Lung (tissue), 17 donors: ENCODE measurements at places on chromosomes 2 and 18. TPM values are rescaled to one million over a fixed set of nuclear protein-coding genes. Genes with fewer than 3 reads are reported as not detected.

DNA sequence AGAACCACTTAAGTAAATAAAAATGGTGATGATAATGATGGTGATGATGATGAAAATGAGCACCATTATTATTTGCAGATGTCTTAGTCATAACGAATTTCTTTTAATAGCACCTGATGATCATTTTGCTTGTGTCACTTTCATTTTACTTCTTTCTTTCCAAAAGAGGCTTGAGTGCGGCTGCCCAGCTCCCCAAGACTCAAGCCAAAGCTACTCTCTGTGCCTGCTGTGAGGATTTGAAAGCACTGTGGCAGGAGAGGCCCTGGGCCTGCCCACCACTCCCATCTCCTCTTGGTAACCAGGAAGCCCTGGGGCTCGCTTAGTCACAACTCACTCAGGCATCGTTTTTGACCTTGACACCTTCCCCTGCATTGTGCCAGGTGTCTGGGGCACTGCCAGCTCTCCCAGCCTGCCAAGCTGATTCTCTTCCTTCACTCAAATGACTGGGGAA is 41.2 kb downstream of the RPL37A start:
- no peak for DNase-seq

- peak; percentile 78 for DNase-seq
These were observed 2.6 kb downstream of the ZNF521 start for GRCh38 chr18:25349131-25349925.

GRCh38 chr18:12770469-12771219 is 67.8 kb downstream of the PSMG2 start:
- DNase-seq = no peak

- no peak for DNase-seq
These were observed 10.7 kb upstream of the HNRNPA3 start for GRCh38 chr2:177201919-177202346.

DNA sequence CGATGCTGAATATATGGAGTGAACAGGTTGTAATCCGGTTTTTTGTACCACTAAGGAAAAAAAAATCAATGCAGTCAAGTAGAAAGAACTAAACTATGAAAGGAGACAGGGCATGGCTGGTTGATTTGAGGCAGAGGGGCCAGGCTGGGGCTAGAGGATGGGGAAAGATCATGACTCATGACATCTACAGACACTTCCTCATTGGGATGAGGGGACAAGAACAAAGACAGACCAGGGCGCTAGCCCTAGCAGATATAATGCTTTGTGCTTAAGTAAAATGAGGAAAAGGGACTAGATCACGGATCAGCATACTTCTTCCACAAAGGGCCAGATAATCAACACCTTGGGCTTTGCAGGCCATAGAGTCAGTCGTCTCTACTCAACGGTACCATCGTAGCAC is 55.8 kb downstream of the ST6GAL2 start:
- DNase-seq = no peak

DNA sequence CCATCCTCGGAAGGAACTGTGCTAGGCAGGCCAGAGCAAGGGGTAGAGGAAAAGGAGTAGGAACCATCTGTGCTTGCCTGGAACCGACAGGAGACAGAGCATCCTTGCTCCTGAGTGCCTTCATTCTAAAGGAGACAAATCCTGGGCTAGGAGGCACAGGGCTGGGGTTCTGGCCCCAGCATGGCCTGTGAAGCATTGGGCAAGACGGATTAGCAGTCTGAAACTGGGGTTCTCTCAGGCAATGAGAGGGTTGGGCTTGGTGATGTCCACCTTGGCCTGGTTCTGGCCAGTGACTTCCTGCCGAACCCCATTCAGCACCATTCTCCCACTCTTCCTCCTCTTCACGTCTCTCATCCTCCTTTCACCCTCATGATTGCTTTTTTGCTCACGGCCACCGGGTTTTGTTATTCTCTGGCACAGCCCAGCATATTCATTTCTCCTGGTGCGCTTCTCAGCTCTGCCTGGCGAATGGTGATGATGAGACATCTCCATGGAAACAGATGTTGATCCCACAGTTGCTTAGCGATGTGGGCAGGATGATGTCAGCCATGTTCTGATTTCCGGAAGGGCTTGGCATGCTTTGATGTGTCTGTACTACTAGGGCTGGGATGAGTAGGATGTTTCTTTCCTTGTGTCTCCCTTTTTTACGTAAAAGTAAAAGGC is 127.7 kb downstream of the CAPN13 start:
- DNase-seq = no peak

DNA sequence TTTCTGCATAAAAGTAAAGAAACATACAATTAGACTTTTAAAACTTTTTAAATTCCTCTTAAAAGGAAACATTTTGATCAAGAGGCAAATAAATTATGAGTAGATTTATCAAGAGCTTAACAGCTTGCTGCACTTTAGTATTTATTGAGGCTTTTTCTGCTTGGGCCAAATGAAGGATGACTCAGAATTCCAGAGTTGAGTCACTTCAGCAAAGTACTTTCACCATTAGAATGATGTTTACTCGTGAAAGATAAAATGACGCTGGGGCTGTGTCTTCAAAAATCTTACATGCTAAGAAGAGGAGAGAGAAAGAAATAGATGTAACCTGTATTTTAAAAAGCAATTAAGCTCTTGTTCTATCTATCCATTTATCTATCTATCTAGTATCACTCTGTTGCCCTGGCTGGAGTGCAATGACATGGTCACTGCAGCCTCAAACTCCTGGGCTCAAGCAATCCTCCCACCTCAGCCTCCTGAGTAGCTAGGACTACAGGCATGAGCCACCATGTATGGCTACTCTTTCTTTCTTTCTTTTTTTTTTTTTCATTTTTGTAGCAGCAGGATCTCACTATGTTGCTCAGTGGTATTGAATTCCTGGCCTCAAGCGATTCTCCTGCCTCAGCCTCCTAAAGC is 75.3 kb upstream of the RIOK3 start:
- no peak for DNase-seq

GRCh38 chr2:81894451-81894990 is 1590.0 kb upstream of the LRRTM1 start:
- no peak for DNase-seq

DNA sequence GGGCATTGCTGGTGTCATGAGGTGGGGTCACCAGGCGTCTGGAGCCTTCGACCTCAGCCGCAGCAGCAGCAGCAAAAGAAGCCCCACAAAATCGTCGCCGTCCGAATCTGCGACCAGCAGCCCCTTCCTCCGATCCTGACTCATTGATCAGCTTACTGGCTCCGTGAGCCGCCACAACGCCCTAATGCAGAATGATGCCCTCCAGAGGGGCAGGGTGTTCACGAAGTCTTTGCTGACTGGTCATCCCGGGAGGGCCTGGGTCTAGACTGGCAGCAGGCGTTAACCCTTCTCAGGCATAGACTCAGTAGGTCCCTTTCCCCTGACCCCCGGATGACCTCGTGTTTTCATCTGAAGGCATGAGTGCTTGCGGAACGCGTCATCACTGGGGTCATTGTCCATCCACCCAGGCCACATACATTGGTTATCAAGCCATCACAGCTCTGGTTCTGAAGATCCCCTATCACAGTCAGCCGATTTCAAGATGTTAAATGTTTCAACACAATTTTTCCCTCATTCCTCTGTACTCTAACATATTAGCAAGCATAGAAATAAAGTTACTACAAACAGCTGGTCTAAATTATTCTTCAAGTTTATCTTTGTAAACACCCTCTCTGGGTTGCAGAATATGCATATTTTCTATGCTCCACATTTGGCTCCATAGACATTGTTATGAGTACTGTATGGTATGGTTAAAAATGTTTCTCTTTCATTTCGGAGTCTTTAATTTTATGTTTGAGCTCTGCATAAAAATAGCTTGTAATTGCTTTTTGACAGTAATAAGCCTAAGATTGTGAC is 83.3 kb upstream of the SALL3 start:
- DNase-seq = peak; percentile 85

GRCh38 chr2:232976666-232977437 is 36.2 kb downstream of the NGEF start:
- no peak for DNase-seq

- no peak for DNase-seq
These were observed 417.2 kb downstream of the CDH7 start for GRCh38 chr18:66167829-66168684.

DNA sequence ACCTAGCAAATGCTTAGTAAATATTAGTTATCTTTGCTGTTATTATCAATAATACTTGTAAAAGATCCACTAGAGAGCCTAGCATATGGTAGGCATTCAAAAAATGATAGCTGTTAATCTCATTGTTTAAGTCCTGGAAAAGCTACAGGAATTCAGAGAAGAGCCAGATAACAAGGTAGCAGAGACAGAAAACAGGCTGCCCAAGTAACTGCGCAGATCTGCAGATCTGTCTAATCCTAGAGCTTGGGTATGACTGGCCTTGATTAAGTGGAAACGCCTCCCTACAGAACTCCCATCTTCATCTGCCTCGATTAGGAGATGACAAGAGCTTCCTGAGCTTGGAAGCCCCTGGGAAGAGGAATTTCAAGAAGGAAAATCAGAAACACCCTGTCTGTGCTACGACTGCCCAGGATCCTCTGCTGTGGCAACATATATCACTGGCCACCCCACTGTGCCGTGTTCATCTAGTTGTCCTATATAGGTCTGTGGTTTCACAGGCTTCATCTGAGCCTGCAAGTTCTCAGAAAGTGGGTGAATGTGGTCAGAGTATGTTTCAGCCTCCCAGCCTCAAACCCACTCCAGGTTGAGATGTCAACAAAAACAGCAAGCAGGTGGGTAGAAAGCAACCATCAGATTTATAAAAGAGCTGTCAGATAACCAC is 151.5 kb upstream of the PKDCC start:
- no peak for DNase-seq

- no peak for DNase-seq
These were observed 604.8 kb downstream of the CPS1 start for GRCh38 chr2:211161236-211161635.

DNA sequence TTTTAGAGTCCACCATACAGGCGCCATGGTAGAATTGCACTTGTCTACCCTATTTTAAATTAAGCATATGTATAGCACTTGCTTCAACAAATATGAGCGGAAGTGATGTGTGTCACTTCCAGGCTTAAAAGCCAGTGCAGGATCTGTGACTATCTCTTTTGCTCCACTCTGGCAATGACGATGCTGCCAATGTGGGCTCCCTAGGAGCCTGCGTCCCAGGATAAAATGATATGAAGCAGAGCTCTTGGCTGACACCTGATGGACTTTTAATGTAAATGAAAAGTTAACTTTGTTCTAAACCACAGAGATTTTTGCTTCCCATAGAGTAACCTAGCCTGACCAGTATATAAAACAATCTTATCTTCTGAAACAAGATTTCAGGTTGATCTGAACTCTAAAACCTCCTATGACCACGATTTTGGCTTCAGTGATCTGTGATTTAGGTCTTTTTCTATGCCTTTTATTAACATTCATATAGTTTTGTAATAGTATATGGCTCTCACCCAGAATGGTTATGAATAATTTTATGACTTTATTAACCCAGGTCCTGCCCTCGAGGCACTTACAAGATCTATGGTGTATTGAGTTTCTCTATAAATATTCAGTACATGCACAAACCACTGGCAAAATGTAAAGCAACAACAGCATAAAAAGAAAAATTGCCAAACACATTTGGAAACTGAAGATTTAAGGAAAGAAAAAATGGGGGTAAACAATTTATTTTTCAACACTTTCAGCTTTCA is 422.5 kb upstream of the PIK3C3 start:
- no peak for DNase-seq

Gene GPC1
- polyA plus RNA-seq = 24.6 TPM

Gene CYBRD1
- 76.7 TPM for polyA plus RNA-seq

Gene GMPPA
- 30.7 TPM for polyA plus RNA-seq

Gene TUBA3E
- polyA plus RNA-seq = not detected

Gene LCT
- polyA plus RNA-seq = 0.02 TPM

Gene FAM124B
- 0.71 TPM for polyA plus RNA-seq

Gene FSHR
- polyA plus RNA-seq = not detected

Gene ADGRF3
- 0.10 TPM for polyA plus RNA-seq

Gene CNNM4
- polyA plus RNA-seq = 4.0 TPM

Gene ANKRD39
- polyA plus RNA-seq = 15.7 TPM

Gene FBLN7
- polyA plus RNA-seq = 1.0 TPM

Gene B4GALT6
- polyA plus RNA-seq = 1.2 TPM

Gene TMEM169
- 0.14 TPM for polyA plus RNA-seq
